ENCODE measurements at places on chromosomes 2 and 18. TPM values are rescaled to one million over a fixed set of nuclear protein-coding genes. Genes with fewer than 3 reads are reported as not detected.

Gene SANBR
- 20.6 TPM for polyA plus RNA-seq

Gene CRYGC
- not detected for polyA plus RNA-seq

Gene RRM2
- 39.8 TPM for polyA plus RNA-seq

Gene RIT2
- polyA plus RNA-seq = not detected

Gene FSHR
- 0.62 TPM for polyA plus RNA-seq

Gene MC4R
- polyA plus RNA-seq = 0.38 TPM

Gene DLGAP1
- not detected for polyA plus RNA-seq

Gene SCN3A
- polyA plus RNA-seq = 0.80 TPM

DNA sequence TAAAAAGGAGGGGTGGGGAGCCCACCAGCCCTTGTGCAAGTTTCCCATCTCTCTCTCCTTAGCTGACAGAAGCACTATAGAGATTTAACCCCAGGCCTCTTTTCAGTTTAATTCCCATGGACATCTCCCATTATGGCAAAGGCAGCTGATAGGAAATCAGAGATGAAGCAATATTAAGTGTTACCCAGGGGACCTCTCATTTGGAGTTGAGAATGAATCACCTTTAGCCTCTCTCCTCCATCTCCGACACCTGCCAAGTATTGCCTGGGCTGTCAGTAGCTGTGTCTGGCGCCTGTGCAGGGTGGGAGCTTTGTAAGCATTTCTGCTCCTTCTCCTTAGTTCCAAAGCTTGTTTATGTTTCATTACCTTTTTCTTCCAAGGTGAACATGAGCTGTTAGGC is 109.0 kb downstream of the AQP4 start:
- no peak for DNase-seq

- DNase-seq = no peak
Observed at GRCh38 chr18:53819174-53819573, 405.3 kb downstream of the MBD2 start.

DNA sequence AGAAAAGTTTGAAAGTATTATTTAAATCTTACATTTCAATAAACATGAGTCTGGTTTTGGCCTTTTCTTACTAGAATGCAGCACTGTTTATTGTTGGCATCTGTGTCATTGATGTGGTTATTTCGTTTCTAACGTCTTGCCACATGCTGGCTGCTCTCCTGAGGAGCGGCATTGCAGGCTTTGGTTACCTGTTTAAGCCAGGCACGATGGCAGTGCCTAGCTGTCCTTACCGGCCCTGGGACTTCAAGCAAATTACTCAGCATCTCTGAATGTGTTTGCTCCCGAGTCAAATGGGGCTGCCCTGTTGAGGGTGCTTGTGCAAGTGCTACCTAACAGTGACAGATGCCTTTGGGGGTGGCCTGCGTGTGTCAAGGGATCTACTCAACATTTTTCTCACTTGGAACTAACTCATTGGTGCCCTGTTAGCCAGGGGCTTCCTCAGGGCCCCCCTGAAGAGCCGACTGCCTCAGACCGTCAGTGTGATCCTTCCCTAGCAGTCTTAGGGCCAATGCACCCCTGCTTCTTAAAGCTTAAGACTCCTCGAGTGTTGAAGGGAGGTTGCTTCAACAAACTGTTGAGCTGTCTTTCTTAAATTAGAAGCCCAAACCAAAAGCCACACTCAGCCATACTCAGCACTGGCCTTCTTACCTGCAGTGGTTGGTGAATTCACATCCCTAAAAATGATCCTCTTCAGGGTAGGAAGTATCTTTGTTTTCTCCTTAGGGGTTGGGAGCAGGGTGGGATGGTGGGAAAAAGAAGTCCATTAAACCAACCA is 151.5 kb downstream of the NCK2 start:
- DNase-seq = no peak

- peak; percentile 28 for DNase-seq
Observed at GRCh38 chr2:72915907-72916742, 1.2 kb upstream of the EMX1 start.

- DNase-seq = no peak
Observed at GRCh38 chr2:20524412-20525040, 77.7 kb downstream of the RHOB start.

- no peak for DNase-seq
Observed at GRCh38 chr2:115214050-115214449, 771.6 kb downstream of the DPP10 start.

DNA sequence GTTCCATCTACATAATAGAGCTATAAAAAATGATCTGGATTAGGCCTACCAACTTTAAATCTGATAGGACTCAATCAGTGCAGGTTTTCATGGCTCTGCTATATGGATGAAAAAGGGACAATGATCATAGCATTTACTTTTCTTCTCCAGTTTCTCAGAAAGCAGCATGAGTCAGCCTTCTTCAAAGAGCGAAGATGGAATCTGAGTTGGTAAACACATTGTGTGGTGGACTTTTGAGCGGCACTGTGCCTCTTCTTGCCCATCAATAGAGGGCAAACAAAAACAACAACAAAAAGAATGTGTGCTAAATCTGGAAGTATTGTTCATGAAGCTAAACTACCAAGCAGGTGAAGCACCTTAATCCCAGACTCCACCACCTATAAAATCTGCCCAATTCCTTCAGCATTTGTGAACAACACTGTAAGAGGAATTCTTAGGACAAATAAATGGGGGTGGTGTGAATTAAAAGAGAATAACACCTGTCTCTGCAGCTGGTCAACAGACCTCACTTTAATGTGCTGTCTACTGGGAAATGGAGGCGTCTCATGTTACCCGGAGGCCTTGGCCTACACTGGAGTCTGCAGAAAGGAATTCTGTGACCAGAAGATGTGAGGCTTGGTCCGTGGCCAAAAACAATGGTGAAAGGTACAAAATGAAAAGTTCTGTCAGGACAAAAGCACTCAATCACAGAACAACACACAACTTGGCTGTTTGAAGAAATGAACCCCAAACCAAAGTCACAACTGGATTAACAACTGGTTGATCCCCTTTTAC is 609.0 kb downstream of the IRS1 start:
- no peak for DNase-seq

- no peak for DNase-seq
Observed at GRCh38 chr18:57811477-57812125, 8.5 kb upstream of the ATP8B1 start.

DNA sequence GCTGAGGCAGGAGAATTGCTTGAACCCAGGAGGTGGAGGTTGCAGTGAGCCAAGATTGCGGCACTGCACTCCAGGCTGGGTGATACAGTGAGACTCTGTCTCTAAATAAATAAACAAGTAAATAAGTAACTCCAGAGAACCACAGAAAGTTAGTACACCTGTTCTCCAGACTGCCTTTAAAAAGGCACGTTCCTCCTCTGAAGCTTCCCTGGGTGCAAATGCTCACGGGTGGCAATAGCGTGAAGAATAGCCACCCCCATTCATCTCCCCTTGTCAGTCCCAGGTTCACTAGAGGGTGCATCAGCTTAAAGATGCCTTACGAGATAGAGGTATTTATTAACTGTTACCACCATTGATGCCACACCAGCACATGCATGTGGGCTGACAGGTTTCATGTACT is 64.3 kb upstream of the RTN4 start:
- no peak for DNase-seq

DNA sequence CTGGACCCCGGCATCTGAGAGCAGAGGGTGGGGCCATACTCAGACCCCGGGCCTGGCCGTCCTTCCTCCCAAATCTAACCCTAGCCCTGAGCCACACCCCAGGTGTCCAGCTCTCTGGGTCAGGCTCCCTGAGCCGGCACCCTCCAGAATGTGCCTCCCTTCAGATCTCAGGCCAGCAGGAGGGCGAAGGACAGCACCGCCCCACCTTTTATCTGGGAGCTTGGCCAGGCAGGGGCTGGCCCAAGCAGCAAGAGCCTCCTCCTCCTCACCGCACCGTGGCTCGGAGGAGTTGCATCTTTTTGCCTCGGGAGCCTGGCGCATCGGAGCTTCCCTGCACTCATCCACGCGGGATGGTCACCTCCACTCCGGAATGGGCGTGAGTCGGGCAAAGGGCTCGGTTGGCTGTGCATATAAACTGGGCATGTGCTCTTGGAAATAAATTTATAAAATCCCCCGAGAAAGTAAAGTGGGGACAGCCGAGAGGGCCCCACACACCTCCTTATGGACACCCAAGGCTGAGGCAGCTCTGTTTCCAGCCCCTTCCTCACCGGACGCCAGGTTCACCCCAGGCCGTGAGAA is 69.1 kb upstream of the CTDP1 start:
- no peak for DNase-seq

GRCh38 chr2:229571243-229571642 is 143.1 kb downstream of the DNER start:
- no peak for DNase-seq

Data from muscle of arm (tissue), 14 donors.